Left cardiac atrium (tissue), 4 donors: ENCODE measurements at places on chromosomes 6 and 20. TPM values are rescaled to one million over a fixed set of nuclear protein-coding genes. Genes with fewer than 3 reads are reported as not detected.

Gene TMEM200A
- 0.29 TPM for total RNA-seq

Gene ANGPT4
- 0.27 TPM for total RNA-seq

DNA sequence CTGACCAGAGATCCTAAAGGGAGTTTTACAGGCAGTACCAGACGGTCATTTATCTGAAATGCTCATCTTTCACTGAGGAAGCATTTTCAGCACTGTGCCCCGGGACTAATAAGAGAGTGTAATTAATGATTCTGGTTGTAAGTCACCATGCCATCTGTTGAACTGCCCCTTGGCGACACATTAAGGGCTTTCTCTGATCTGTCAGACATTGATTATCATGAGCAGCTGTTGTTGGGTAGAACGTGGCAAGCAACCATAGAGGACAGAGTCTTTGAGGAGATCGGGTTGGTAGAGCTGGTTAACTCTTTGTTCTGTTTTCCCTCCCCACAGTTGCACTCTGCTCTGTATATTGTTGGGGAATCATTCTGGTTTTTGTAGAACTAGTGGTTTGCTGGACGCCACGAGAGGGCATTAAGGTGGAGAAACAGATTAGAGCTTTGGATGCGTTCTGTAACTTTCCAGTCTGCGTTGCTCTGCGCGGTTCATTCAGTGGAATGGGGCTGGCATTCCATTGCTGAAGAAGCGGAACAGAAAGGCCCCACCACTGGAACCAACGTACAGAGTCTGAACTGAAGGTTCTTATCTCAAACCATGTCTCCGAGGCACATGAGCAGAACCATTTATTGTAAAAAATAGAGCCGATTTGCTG is 34.3 kb downstream of the RPRD1B start:
- no peak for DNase-seq

DNA sequence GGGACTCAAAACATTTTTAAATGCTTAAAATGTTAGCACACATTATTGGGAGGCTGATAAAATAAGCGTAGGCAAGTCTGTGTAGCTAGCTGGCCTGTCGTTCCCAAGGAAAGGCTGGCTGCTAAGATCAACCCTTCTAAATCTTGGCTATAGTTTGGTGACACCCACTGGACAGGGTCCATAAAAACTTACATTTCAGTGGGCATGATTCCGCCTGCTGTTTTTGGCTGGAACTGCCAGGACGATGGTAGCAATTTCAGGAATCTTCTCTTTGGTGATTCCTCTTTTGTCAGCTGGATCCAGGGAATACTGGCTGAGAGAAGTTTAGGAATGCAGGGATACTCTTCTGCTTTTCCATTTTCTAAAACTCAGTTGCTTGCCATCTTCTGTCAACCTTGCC is 162.2 kb downstream of the NKAIN2 start:
- DNase-seq: no peak

Gene CTSA
- 108 TPM for total RNA-seq

Gene TMEM244
- total RNA-seq: not detected

DNA sequence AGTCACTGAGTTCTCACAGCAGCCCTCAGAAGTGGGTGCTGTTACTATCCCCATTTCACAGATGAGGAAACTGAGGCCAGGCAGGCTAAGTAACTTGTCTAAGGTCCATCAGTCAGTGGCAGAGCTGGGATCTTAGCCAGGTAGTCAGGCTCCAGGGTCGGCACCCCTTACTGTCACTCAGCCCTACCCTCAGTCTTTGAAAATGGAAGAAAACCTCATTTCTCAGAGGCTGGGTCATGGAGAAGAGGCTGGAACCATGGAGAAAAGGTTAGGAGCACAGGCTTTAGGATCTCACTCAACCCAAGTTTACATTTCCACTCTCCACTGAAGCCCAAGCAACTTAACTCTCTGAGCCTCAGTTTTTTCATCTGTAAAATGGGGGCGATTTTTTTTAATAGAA is 116.2 kb upstream of the SIRPG start:
- DNase-seq: no peak

GRCh38 chr20:24632581-24632980 is 163.2 kb downstream of the SYNDIG1 start:
- DNase-seq: no peak

- no peak for DNase-seq
These were observed 100.1 kb downstream of the MYB start for GRCh38 chr6:135281227-135281626.

DNA sequence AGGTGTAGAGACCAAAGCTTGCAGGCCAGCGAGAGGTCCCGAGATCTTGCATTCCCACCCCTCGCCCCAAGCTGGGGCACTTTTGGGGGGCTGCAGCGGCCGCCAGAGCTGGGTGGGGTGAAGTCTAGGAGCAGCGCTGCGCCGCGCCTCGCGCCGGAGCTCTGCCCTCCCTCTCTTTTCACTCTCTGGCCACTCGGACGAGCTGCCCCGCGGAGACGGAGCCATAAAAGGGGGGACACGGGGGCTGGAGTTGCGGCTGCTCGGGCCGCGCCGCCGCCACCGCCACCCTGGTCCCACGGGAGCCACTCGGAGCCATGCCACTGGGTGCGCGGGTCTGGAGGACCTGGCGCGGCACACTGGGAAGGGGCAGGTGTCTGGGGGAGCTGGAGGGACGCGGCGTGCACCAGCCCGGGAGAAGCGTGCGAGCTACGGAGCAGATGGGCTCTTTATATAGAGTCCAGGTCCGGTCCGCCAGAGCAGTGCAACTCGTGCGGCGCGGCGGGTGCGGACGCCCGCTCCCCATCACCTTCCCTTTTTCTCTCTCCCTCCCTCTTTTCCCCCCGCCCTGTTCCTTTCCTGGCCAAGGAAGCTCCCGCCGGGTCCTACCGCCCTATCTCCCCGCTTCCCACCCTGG is 687 bp upstream of the HTR1B start:
- no peak for DNase-seq

DNA sequence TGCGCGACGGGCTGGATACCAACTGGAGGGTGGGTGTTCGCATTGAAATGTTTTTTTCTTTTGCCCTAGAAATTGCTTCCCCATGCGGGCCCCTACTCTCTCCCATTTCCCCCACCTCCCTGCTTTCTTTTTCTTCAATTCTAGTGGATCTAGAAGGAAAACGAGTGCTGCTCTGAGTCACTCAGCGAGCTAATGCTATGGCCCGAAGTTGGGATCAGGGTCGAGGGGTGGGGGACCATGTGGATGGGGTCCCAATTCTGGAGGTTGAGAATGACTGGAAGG is 71.5 kb downstream of the SOX4 start:
- DNase-seq: no peak

Gene NPBWR2
- not detected for total RNA-seq

DNA sequence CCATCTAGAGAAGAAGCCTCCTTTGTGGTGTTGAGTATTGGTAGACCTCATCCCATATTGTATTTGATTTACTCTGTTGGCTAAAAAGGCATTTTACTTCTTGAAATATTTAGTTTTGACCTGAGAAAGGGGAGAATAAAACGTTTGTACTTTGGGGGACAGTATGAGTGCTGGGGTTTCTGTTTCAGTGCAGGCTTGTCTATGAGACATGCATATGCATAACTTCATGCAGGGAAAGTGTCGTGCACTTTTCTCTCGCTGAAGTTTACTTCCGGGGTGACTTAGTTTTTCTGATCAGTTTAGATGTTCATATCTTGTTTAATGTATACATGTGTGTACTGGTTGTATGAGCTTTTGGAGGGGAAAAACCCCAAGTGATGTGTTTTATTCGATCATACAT is 59.5 kb downstream of the UTRN start:
- no peak for DNase-seq

Gene KIAA0408
- 1.5 TPM for total RNA-seq

DNA sequence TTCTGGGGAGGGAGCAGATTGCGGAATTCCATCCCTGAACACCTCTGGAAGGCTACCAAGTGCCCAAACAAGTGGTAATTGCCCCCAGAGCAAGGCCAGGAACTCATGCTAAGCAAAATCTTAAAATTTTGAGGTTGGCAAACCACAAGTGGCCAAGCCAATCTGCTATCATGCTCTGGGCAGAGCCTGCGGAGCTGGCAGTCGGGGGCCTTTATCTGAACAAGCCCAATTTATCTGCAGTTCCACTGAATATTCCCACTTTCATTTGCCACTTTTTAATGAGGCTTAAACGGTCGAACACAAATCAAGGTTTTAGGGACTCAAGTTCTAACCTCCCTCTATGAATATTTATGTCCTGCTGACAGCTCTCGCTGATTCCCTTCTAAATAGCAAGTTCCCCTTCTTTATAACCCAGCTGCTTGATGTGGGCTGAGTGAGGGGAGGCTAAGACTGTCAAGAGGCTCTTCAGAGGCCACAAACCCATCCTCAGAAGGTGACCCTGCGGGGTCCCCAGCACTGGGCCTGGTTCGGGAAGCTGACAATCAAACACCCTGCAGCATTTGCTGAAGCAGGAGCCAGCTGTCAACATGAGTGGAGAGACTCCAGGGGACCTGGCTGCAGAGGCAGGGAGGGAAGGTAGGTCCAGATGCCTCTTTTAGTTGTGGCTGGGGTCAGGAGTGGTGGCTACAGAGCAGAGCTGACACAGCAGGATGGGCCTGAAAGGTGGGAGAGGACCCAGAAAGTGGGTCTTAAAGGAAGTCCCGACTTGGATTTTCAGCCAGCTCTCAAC is 11.9 kb downstream of the CCDC167 start:
- no peak for DNase-seq

- no peak for DNase-seq
These were observed 3.3 kb upstream of the EFCAB8 start for GRCh38 chr20:32855387-32855786.

- DNase-seq: no peak
These were observed 149.7 kb upstream of the TNFAIP3 start for GRCh38 chr6:137717074-137718073.

Gene TRERF1
- 2.6 TPM for total RNA-seq

Gene PDYN
- not detected for total RNA-seq

GRCh38 chr6:135481783-135482369 is 15.7 kb downstream of the AHI1 start:
- no peak for DNase-seq

Gene COL9A3
- 4.0 TPM for total RNA-seq

Gene TCP11
- not detected for total RNA-seq

Gene CYP24A1
- total RNA-seq: not detected

Gene COL21A1
- 9.2 TPM for total RNA-seq
